ENCODE measurements at places on chromosomes 12 and 14.
A peak's percentile ranks its signal among the peaks of the same experiment; 100 is the strongest.

- ATAC-seq = no peak
Measured at GRCh38 chr12:47407463-47408129, 298.2 kb downstream of the RPAP3 start.

DNA sequence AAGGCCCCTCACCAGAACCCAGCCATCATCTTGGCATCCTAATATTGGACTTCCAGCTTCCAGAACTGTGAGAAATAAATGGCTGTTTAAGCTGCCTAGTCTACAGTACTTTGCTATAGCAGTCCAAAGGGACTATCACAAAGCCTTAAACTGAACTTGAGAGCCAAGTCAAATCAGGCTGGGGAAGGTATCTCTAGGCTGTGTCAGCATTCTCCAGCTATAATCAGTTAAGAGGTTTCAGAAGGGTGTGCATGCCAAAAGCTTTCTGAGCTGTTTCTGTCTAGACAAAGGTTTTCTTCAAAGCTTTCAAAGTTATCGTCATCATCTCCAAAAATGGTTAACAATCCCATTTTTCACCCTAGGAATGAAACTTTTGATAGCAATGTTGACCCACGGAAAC lies 7.6 kb downstream of the ASCL4 start:
- ATAC-seq = no peak

- ATAC-seq = peak; percentile 91
Measured at GRCh38 chr14:68824517-68825347, 31.9 kb upstream of the ZFP36L1 start.

DNA sequence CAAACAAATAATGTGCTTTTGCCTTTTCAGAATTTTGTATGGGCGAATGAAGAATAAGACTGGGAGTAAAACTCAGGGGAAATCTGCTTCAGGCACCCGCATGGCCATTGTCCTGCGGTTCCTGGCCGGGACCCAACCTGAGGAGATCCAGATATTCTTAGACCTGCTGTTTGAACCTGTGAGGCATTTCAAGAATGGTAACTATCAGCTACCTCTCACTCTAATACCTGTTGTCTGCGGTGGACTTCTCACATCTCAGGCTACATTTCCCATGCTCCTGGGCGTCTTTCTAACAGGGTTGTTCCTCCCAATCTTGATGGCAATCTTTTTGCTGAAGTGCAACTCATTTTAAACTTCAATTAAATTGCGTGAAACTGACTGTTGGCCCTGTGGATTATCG lies 47.1 kb downstream of the UTP20 start:
- no peak for ATAC-seq

DNA sequence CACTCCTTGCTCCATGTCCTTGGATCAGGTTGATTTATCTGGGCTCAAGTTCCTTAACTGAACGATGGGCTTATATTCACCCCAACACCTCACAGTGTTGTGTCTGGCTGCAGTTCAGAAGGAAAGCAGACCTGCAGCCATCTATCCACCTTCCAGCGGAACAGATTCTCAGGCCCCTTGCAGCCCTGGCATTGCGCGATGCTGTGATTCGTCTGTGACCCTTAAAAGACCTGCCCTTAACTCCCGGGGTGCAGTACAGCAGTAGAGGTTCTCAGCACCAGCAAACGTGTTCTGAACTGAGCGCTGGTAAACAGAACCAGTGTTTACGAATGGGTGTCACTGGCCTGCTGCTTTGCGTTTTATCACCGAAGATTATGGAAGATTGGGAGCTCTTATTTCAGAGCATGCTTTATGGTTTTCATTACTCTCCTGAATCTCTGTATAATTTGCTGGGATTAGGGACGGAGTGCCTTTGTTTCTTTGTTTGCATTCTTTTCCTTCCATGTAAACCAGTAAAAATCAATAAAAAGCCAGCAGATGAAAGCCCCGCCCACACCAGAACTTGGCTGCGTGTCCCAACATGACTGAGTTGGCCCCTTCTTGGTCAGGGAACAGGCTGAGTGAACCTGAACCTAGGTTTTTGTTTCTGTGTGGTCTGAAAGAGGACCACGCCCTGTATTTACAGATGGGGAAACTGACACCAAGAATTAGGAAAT lies 286.7 kb upstream of the CRY1 start:
- no peak for ATAC-seq

DNA sequence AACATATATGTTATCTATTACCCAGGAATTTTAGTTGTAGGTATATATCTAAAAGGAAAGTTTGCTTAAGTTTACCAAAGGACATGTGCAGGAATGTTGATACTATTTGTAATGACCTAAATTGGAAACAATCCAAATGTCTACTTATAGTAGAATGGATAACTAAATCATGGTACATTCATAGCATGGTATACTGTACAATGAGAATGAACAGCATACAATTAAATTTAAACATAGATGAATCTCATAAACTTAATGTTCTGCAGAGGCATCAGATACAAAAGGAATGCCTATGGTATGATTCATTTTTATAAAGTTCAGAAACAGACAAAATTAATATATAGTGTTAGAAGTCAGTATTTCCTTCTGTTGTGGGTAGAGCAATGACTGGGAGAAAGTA lies 135.4 kb downstream of the GPHN start:
- ATAC-seq = no peak

GRCh38 chr12:111715279-111715678 lies 29.4 kb downstream of the ACAD10 start:
- peak; percentile 80 for ATAC-seq

- no peak for ATAC-seq
Measured at GRCh38 chr12:110635055-110635454, 21.1 kb downstream of the TCTN1 start.

GRCh38 chr12:16086462-16086861 lies 175.3 kb downstream of the DERA start:
- no peak for ATAC-seq

DNA sequence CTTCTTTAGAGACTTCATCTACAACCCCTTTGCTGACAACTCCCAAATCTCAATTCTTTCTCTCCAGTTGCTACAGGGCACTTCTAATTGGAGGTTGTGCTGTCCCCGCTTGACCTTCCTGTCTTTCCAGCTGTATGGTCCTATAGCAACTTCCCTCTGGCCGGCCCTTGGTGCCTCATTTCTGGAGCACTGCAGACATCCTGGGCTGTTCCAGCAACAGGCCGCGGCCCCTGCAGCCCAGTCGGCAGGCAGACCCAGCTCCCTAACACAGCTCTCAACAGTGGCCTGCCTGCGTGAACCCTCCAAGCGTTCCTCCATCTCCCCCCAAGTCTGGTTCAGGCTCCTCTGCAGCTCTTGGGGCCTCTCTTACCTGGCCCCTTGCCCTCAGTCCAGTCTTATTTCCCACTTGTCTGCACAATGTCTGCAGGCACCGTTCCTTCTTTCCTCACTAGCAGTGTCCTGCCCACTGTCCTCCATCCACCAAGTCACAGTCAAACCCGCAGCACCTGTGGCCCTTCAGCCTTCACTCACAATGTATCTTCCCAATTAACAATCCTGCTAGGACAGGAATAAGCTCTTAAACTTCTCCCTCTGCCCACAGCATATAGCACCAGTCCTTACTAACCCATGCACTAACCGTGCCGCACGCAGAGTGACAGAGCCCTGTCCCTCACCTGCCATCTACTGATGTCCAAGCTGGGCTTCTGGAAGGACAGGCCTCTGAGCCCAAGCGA lies 1.6 kb upstream of the EML1 start:
- no peak for ATAC-seq

DNA sequence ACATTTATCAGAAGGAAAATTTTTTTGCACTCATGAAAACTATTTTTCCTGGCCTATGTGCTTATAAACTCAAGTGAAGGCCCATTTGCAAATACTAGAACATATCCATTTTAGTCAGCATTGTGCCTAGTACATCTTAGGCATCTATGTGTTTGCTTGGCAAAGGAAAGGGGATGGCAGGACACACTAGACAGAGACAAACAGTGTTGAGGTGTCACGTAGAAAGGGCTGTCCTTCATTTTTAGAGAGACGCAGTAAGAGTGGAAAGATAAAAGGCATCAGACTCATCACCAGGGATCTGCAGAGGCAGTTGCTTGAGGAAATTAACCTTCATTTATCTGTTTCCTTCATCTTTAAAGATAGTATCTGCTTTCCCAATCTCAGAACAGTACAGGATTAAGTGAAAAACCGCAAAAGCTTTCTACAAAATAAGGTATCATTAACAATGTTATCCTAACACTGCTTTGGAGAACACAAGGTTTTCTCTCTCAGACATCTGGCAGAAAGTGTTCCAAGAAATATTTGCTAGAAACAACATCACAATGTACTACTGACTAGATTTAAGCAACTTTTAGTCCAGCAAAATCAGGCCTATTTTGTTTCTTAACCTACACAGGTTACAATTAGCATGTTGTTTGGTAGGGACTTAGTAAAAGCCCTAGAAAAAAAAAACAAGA lies 2.0 kb downstream of the YBX3 start:
- ATAC-seq = no peak

- no peak for ATAC-seq
Measured at GRCh38 chr12:124242529-124243065, 52.3 kb upstream of the RFLNA start.

DNA sequence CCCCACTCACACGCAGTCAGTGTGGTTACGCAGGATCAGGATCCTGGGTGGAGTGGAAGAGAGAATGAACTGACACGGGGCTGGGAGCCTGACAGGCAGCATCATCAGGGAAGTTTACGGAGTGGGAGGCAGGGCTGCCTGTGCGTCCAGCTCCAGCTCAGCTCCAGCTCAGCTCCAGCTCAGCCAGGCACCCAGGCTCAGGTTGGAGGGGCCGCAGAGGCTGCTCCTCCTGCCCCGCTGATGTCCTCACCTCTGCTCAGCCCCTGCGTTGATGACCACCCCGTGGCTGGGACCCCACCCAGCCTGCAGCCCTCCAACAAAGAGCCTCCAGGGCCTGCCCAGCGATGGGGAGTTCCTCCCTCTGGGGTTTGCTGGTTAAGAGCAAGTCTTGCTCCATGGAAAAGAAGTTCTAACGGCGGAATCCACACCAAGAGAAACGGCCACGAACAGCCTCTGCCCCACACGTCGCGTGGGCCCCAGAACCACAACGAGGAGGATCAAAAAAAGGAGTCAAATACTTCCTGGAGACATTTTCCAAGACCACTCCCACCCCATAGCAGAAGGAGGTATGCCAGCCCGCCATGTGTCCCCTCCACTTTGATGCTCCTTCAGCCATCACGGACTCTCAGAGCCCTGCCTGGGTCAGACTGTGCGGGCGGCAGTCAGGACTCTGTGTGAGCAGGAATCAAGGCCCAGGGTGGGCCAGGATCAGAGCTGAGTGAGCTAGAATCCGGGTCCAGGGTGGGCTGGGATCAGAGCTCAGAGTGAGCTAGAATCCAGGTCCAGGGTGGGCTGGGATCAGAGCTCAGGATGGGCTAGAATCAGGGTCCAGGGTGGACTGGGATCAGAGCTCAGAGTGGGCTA lies 17.7 kb upstream of the C14orf180 start:
- no peak for ATAC-seq

GRCh38 chr12:92502417-92503028 lies 200.3 kb upstream of the PLEKHG7 start:
- no peak for ATAC-seq

Measured in motor neuron (in vitro differentiated cells).